ENCODE measurements at places on chromosomes 5 and 9.

- no peak overlapping the region for H3K4me3 ChIP-seq
- no peak overlapping the region for H3K27ac ChIP-seq
- H3K36me3 ChIP-seq: no peaks in the 10 kb centered on the region
- no peak for DNase-seq
- H3K27me3 ChIP-seq: no peaks in the 10 kb centered on the region
Measured at GRCh38 chr5:130138406-130139045, 234.3 kb downstream of the CHSY3 start.

GRCh38 chr5:16855898-16856297, 80.2 kb downstream of the MYO10 start:
- H3K27me3 ChIP-seq: peaks cover 4% of the 10 kb centered on the region
- DNase-seq: no peak
- no peaks in the 10 kb centered on the region for H3K36me3 ChIP-seq
- no peak overlapping the region for H3K4me3 ChIP-seq
- H3K27ac ChIP-seq: no peak overlapping the region

GRCh38 chr5:21173526-21173925, 1185.5 kb upstream of the CDH18 start:
- H3K36me3 ChIP-seq: no peaks in the 10 kb centered on the region
- H3K27ac ChIP-seq: no peak overlapping the region
- no peak for DNase-seq
- H3K4me3 ChIP-seq: no peak overlapping the region
- H3K4me1 ChIP-seq: no peaks in the 10 kb centered on the region
- no peaks in the 10 kb centered on the region for H3K27me3 ChIP-seq

DNA sequence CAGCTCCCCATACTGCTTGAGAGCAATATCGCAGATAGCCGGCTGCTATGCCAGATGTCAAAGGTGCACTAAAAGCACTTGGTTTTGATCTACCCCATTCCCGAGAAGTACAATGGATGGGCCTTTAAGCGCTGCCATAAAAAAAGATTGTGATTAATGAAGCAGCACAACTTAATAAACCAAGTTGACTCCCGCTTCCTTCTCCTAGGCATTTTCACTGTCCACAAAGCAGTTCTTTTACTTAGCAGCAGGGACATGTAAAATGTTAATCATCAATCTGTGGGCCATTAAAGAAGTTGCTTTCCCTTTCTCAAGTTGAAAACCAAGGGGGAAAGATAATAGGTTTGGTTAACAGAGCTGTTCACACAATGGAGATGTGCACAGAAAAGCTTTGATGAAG, 176.4 kb downstream of the TRPM6 start:
- H3K4me3 ChIP-seq: no peak overlapping the region
- no peaks in the 10 kb centered on the region for H3K4me1 ChIP-seq
- H3K27ac ChIP-seq: no peak overlapping the region

- H3K27ac ChIP-seq: no peak overlapping the region
- H3K36me3 ChIP-seq: no peaks in the 10 kb centered on the region
- peaks cover 1% of the 10 kb centered on the region for H3K4me1 ChIP-seq
- no peak for DNase-seq
- no peaks in the 10 kb centered on the region for H3K27me3 ChIP-seq
Measured at GRCh38 chr5:158979749-158980521, 119.8 kb downstream of the EBF1 start.
